Activated T-cell treated with anti-CD3 and anti-CD28 coated beads for 48 hours (primary cell): ENCODE measurements at places on chromosomes 5 and 9.

DNA sequence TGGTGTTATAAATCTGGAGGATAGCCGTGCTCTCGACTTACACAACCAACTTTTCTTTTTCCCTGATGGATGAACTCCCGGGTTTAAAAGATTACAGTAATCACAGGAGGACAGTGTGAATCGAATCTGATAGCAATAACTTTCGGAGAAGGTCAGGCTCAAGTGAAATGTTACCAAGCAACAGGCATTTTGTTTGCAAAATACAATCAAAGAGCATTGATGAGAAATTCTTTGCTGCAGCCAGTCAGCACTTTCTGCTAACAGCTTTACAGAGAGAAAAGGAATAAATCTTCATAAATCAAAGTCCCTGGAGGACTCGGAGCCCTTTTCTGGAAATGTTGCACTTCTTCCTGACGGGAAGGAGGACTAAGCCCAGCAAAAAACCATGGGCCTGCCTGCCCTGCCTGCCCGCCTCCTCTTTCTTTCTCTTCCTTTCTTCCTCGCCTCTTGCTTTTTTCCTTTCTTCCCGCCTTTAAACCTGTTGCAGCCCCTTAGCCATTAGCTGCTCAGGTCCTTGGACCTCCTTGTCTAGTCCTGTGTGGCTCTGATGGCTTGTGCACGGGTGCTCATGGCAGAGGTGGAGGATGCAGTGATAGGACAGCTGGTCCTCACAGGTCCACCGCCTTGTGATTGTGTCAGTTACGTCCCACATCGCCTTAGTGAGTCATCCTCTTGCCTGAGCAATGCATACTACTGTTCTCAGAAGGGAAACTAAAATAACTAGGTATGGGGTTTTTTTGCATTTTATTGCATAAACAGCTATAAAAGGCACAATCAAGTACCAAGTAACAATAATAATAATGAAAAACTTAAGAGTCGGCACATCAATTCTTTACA is 6.2 kb downstream of the DMRT3 start:
- no peak for DNase-seq

GRCh38 chr5:59807806-59808205 is 85.7 kb downstream of the PDE4D start:
- DNase-seq, result no peak

DNA sequence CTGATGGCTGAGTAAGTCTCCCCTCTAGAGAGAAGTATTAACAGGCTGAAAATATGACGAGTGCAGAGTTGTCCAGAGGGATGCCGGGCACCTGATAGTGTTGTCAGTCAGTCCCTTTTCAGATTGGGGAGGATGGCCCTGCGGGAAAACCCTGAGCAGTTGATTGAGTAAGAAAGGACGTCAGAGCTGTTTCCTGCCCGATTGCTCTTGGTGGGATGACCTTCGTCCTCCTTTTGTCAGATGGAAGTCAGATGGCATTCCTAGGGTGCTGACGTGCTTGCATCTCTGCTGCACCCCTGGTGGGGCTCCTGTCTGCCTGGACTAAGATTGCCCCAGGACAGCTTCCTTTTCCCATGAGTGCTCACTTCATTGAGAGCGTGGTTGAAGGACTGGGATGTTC is 9.8 kb downstream of the ZNF354B start:
- no peak for DNase-seq

GRCh38 chr5:179123491-179124272 is 63.5 kb downstream of the ZNF354C start:
- DNase-seq, result no peak

- DNase-seq, result no peak
These were observed 29.0 kb upstream of the PITX1 start for GRCh38 chr5:135063056-135063445.

- DNase-seq, result no peak
These were observed 28.2 kb upstream of the PPP2R2B start for GRCh38 chr5:146906803-146907202.

- DNase-seq, result no peak
These were observed at the start of gene PCDHB16 for GRCh38 chr5:141182248-141182647. Gene PCDHB16, plus strand, starts transcription at chr5:141182387. Its CDS starts 173 bp downstream, at chr5:141182560.

DNA sequence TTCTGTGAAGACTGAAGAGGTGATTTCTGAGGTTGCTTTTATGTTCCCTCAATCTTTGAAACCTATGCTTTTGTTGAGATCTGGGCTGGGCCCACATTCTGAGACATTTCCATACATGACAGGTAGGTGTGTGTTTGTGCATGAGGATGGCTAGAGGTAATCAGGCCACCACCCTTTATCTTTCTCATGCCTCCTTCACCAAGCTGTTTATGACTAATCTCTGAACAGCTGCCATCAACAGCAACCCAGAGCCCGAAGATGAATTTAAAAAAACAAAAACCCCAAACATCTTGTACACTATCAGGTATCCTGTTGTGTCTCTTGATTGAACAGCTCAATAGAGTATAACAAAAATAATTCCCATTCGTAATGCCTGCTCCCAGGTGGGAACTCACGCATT is 12.6 kb upstream of the C5orf46 start:
- no peak for DNase-seq

DNA sequence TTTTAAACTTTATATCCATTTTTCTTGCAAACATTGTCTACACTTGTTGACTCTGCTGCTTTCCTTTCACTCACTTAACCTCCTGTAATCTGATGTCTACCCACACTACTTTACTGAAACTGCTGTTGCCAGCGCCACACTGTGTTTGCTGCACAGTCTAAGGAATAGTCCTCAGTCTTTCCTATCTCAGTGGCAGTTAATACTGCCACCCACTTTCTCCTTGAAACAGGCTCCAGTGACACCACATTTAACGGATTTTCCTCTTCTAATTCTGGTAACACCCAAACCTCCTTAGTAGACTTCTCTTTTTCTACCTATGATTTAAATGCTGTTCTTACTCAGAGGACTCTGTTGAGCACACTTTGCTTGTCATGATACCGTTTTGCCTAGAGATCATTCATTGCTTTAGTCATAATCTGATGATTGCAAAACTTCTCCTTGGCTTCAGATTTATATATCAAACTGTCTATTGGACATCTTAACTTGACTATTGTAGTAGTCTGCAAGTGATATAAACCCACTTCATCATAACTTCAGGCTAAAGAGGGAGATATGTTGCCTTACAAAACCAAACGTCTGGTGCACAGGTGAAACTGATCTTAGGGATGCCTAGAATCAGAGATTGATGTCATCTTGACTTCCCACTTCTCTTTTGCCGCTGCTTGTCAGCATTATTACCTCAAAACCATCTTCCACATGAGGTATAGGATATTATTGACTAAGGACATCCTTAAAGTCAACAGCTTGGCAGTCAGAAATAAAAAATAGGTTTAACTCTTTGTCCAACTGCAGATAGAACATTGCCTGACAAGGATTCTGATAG is 94.1 kb downstream of the CDC42SE2 start:
- no peak for DNase-seq

- no peak for DNase-seq
These were observed 117.4 kb downstream of the WNK2 start for GRCh38 chr9:93301291-93301811.

DNA sequence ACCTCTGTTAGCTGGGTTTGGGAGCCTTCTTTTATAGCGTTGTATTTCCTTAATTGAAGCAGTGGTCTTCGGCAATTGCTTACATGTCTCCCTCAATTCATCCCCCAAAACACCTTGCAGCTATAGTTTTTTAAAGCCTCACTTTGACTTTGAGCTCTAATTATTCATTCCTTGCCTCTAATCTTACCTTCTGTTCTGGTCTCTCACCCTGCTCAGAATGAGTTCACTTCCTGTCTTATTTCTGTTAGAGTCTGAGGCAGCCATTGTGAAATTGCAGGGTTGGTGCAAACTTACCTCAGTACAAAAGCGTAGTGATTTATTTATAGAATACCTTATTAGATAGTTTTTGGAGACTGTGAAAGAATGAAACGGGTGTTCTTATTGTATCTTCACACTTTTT is 35.0 kb downstream of the AOPEP start:
- DNase-seq, result no peak

- no peak for DNase-seq
These were observed 15.1 kb upstream of the CSNK1G3 start for GRCh38 chr5:123496892-123497291.

DNA sequence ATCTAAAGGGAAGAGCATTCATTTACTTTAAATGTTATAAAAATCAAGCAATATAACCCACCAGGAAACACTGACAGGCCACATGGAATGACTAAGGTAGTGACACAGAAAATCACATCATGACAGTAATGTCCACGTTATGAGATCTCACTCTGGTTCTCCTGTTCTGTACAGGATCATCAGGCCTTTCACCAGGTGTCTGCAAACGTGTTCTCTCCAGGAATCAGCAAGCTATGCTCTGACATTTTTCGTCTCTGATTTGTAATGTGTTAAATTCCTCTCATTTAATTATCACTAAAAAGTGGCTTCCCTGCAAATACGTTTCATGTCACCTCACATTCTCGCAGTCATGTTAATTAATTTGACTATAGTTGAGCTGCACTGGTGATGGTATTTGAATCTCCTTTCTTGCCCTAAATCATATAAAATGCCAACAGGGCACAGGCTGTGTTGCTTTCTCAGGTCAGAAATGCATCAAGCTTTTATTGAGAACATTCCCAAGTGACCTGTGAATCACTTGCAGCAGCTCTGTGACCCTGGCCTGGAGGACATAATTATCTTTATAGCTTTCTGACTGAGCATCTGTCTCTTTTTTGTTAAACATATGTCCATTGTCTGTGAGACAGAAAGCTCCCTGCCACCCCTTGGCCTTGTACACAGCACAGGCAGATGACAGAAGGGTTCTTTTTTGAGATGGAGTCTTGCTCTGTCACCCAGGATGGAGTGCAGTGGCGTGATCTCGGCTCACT is 196.2 kb downstream of the DIRAS2 start:
- DNase-seq, result no peak

DNA sequence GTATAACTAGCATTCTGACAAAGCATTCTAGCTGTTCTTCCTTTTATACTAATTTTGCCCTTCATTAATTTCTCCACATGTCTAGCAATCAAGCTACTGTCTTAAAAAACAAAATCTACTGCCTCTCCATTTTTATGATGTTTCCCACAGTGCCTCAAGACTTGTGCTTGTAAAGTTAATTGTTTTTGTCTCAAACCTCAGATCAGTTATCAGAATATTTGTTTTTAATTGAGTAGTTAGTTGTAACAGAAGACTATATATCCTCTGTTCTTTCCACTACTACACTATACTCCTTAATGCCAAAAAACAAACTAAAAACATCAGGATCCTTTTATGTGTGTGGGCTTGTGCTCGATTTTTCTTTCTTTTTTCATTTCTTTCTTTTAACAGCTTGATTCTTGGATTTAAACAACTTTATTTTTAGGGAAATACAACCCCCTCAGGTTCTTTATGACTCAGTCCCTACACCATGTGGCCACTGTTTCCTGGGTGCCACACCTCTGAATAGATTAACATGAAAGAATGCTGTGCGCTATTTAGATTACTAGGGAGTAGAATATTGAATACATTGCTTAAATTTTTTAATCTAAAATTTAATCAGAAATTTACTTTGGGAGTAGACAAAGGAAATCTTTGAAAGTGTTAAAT is 1.2 kb downstream of the ASPN start:
- DNase-seq, result no peak

DNA sequence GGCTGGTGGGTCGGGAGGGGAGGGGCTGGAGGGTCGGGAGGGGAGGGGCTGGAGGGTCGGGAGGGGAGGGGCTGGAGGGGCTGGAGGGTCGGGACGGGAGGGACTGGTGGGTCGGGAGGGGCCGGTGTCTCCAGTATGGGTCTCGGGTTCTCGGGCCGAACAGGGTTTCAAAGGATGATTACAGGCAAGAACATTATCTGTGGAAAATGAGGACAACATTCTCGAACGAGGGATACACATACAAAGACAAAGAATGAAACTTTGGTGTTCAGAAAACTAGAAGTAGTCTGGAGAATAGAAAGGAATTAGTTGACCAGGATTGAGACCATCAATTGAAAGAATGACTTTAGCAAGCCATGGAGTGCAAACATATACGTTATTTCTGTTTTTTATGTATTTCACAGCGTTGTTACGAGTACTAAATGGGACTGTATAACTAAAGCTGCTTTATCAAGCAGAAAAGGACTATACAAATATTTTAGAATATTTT is 360 bp upstream of the ZCCHC10 start:
- DNase-seq, result no peak

GRCh38 chr5:169218861-169219260 is 82.1 kb downstream of the SLIT3 start:
- DNase-seq, result no peak

- no peak for DNase-seq
These were observed 188.4 kb downstream of the SNCAIP start for GRCh38 chr5:122500245-122501088.

DNA sequence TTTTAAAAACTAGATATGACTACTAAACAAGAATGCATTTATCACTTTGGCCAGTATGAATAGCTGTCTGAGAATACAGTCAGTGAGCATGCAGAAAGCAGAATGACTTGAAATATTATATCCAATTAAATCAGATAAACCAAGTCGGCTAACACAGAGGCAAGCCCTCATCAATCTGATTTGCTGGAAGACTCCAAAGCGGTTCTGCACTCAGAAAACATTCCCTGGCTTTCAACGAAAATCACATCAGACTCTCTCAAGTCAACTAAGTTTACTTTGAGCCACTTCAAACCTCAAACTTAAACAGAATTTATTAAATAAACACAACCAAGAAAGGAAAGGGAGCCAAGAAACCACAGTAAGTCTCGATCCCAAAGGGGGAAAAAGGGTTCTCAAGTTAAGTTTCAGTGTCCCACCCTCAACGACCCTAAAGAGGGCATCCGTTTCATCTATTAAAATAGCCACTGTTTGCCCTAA is 1.4 kb downstream of the MYO10 start:
- DNase-seq, result no peak

DNA sequence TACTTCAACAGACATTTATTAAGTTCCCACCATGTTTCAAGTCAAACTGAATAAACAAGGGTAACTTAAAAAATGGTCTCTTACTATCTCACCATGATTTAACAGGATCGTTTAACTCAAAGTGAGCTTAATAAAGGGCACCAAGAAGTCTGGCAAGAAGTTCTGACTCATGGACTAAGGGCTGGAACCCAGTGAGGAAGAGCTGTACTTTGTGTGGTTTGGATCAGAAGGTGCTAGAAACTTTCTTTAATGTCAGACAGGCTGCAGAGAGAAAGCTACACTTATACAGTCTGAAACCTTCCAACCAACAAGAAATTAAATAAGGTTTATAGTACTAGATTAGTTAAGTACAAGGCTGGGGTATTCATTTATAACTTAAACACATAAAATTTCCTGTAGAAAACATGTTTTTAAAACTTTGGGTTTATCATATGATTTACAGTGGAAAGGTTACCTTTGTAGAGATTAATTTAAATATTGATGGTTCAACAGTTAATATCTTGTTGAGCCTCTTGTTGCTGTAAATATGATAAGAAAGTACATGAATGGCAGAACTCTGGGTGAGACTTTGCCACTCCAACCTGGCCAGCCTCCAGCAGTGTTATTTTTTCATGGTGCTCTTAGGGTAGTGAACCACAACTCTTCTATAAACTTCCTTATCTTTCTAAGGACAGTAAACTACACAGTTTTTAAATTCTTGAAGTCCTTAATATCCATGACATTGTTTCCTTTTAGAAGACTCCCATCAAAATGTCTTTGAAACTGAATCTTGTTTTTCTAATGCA is 162.8 kb downstream of the MAN2A1 start:
- DNase-seq, result no peak
